ENCODE measurements at places on chromosomes 4 and X. TPM values are rescaled to one million over a fixed set of nuclear protein-coding genes. Genes with fewer than 3 reads are reported as not detected.

DNA sequence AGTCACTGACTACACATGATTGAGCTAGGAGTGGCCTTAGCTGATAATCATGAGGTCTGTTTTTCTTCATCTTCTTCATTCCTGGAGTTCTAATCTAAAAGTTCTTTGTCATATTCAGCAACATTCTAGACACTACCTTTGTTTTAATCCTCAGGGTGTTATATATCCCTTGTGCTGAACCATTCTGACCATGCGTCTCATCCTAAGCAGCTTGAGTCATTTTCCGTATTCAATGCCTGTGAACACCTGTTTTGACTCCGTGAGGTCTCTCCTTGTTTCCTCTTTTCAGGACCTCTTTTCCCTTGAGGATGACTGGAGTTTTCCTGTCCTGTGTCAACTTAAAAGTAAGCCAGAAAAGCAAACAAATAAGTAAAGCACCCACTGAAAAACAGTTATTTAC, 597.9 kb downstream of the GBA3 start:
- DNase-seq, result no peak
- H3K4me1 ChIP-seq, result no peaks in the 10 kb centered on the region
- H3K4me3 ChIP-seq, result no peak overlapping the region
- H3K27ac ChIP-seq, result no peak overlapping the region
- H3K36me3 ChIP-seq, result no peaks in the 10 kb centered on the region
- H3K27me3 ChIP-seq, result no peaks in the 10 kb centered on the region

DNA sequence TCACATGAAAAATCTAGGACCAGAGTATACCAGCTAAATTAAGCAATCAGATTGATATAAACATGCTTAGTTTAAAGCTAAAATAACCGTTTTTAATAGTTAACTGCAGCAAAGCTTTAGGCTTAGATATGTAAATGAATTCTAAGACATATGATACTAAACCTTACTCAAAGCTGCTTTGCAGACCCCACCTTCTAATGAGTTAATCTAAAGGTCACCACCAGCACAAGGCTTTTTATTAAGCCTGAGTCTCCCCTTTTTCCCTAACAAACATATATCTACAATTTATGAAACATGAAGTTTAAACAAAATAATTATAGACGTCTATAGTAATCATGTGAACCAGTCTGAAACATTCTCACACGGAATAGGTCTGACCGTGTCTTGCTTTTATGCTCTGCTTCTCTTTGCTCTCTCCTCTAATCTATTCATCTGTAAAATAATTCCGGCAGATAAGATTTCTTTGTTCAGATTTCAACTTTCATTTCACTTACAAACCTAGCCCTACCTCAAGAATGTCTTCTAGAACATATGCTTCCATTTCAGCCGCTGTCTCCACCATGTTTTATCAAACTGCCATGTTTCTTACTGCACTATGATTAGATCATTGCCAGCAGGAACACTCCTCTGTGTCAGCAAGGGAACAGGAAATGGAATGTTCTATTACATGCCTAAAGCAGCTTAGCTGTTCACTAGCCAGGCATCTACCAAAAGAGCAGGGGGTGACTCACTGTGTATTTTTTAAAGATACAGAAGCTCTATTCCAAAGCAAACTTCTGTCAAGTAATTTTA, 35.9 kb downstream of the ANKRD17 start:
- peak; percentile 51 for DNase-seq
- H3K4me1 ChIP-seq, result peaks cover 38% of the 10 kb centered on the region
- no peaks in the 10 kb centered on the region for H3K36me3 ChIP-seq
- H3K27ac ChIP-seq, result peak overlapping the region; percentile 84

- H3K27ac ChIP-seq, result no peak overlapping the region
- H3K36me3 ChIP-seq, result no peaks in the 10 kb centered on the region
- H3K4me1 ChIP-seq, result no peaks in the 10 kb centered on the region
- H3K27me3 ChIP-seq, result no peaks in the 10 kb centered on the region
Observed at GRCh38 chr4:111959222-111959621, 186.0 kb upstream of the FAM241A start.

Gene AKAP14
- total RNA-seq, result not detected

DNA sequence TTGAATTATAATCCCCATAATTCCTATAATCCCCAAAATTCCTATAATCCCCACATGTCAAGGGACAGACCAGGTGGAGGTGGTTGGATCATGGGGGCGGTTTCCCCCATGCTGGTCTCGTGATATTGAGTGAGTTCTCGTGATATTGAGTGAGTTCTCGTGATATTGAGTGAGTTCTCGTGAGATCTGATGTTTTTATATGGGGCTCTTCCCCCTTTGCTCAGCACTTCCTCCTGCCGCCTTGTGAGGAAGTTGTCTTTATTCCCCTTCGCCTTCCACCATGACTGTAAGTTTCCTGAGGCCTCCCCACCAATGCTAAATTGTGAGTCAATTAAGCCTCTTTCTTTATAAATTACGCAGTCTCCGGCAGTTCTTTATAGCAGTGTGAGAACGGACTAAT, 36.6 kb upstream of the GPR78 start:
- H3K27ac ChIP-seq, result no peak overlapping the region
- no peaks in the 10 kb centered on the region for H3K27me3 ChIP-seq
- no peak for DNase-seq
- H3K4me1 ChIP-seq, result no peaks in the 10 kb centered on the region
- no peak overlapping the region for H3K4me3 ChIP-seq

DNA sequence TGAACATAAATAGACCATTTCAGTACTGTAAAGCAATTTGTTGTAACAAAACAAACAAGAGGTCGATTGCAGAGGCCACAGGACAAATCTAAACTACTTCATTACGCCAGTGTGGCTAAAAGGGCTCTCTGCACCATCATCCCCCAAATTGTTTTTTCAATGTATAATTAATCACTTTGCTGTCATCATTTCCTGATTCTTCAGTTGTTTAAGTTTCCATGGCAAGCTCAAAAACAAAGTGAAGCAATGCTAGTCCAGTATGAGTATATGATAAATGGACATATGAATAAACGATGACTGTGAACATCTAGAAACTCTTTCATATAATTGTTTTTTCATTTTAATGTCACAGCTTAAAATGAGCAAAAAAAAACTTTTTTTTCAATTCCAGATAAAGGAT, 235.4 kb upstream of the FGF13 start:
- no peak overlapping the region for H3K27ac ChIP-seq
- H3K27me3 ChIP-seq, result no peaks in the 10 kb centered on the region
- H3K4me3 ChIP-seq, result no peak overlapping the region
- H3K4me1 ChIP-seq, result no peaks in the 10 kb centered on the region
- DNase-seq, result no peak

GRCh38 chrX:23884427-23885024, 23.2 kb downstream of the APOO start:
- H3K27me3 ChIP-seq, result no peaks in the 10 kb centered on the region
- no peaks in the 10 kb centered on the region for H3K36me3 ChIP-seq
- no peak overlapping the region for H3K27ac ChIP-seq
- DNase-seq, result no peak
- no peaks in the 10 kb centered on the region for H3K4me1 ChIP-seq

DNA sequence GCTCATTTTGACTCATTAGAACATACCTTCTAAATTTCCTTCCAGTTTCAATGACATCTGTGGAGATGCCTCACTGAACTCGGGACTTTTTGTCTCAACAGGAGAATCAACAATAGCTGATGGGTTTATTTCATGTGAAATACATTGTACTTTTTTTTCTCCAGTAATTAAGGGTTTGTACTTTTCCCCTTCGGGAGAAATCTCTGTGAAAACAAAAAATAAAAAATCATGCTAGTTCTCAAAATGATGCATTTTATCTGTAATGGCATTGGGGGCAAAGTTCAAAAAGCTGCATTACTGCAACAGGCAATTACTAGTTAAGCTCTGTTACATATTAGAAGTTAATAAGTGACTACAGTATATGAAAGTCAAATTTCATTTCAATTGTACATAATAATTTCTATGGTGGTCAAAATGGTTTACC, 167.3 kb upstream of the SH3RF1 start:
- no peak for DNase-seq
- peaks cover 3% of the 10 kb centered on the region for H3K36me3 ChIP-seq
- no peak overlapping the region for H3K27ac ChIP-seq
- no peaks in the 10 kb centered on the region for H3K27me3 ChIP-seq
- no peak overlapping the region for H3K4me3 ChIP-seq
- H3K4me1 ChIP-seq, result peaks cover 14% of the 10 kb centered on the region

DNA sequence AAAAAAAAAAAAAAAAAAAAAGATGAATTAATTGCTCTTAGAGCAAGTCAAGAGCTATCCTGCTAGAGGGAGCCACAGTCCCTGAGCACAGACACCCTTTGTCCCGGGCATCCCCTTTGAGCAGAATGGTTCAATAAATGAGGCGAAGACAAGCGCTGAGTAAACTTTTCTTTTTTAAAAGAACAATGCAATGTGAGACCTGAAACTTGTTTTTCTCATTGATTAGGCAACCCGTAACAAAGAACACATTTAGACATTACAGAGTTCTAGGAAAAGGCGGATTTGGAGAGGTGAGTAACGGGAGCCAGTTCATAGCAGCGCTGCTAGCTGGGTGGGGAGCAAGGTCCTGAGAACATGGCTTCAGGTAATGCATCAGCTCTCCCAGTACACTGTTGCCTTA, 46.1 kb downstream of the GRK4 start:
- no peak overlapping the region for H3K27ac ChIP-seq
- H3K4me1 ChIP-seq, result no peaks in the 10 kb centered on the region
- no peak for DNase-seq
- no peaks in the 10 kb centered on the region for H3K36me3 ChIP-seq
- H3K27me3 ChIP-seq, result no peaks in the 10 kb centered on the region
- no peak overlapping the region for H3K4me3 ChIP-seq

Gene RBMX
- total RNA-seq, result 87.2 TPM

- H3K4me3 ChIP-seq, result no peak overlapping the region
- peaks cover 10% of the 10 kb centered on the region for H3K4me1 ChIP-seq
- DNase-seq, result peak; percentile 20
- H3K27me3 ChIP-seq, result no peaks in the 10 kb centered on the region
Observed at GRCh38 chr4:139207873-139208403, 30.9 kb upstream of the ELF2 start.

Gene YIPF6
- total RNA-seq, result 20.4 TPM

- no peaks in the 10 kb centered on the region for H3K27me3 ChIP-seq
- no peak overlapping the region for H3K4me3 ChIP-seq
- no peak for DNase-seq
- H3K27ac ChIP-seq, result no peak overlapping the region
- H3K4me1 ChIP-seq, result no peaks in the 10 kb centered on the region
Observed at GRCh38 chrX:150941580-150941979, 41.6 kb upstream of the HMGB3 start.

Gene TDO2
- total RNA-seq, result not detected

Gene PDCL2
- total RNA-seq, result not detected

Gene PPP1R2C
- not detected for total RNA-seq

- H3K27ac ChIP-seq, result no peak overlapping the region
- no peaks in the 10 kb centered on the region for H3K36me3 ChIP-seq
- no peaks in the 10 kb centered on the region for H3K4me1 ChIP-seq
- H3K4me3 ChIP-seq, result no peak overlapping the region
- no peaks in the 10 kb centered on the region for H3K27me3 ChIP-seq
- no peak for DNase-seq
Observed at GRCh38 chrX:129007631-129008030, 515.7 kb downstream of the SMARCA1 start.

Gene MTCP1
- 53.7 TPM for total RNA-seq

Gene UGT8
- not detected for total RNA-seq

GRCh38 chrX:40179283-40179682, 81.5 kb upstream of the BCOR start:
- H3K4me3 ChIP-seq, result no peak overlapping the region
- peaks cover 18% of the 10 kb centered on the region for H3K27me3 ChIP-seq
- no peaks in the 10 kb centered on the region for H3K36me3 ChIP-seq
- DNase-seq, result no peak
- H3K27ac ChIP-seq, result peak overlapping the region; percentile 73

Gene TMEM47
- total RNA-seq, result 41.2 TPM

Gene NAP1L3
- total RNA-seq, result 0.63 TPM

Gene FGB
- not detected for total RNA-seq

Gene TRO
- total RNA-seq, result 6.2 TPM

Gene GRIA3
- total RNA-seq, result 0.31 TPM

- no peaks in the 10 kb centered on the region for H3K4me1 ChIP-seq
- H3K4me3 ChIP-seq, result no peak overlapping the region
- no peaks in the 10 kb centered on the region for H3K27me3 ChIP-seq
- H3K27ac ChIP-seq, result no peak overlapping the region
Observed at GRCh38 chr4:101774807-101775206, 15.7 kb upstream of the BANK1 start.

DNA sequence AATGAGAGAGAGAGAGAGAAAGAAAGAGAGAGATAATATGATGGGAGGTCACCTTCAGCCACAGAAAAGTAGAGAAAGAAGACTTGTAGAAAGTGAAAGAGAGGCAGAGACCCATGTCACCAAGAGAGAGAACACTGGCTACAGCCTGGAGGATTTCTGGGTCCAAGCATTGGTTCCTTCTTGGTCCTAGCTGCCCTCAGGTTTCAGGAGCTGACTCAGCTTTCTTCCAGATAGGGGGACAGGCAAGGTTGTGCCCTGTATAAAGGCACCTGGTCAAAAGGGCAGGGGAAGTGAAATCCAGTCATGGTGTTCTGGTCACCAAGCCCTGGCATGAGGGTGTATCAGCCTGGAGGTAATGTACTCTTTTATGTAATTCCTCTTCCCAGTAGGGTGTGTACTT, 47.5 kb upstream of the XK start:
- no peak overlapping the region for H3K27ac ChIP-seq
- no peaks in the 10 kb centered on the region for H3K4me1 ChIP-seq
- no peaks in the 10 kb centered on the region for H3K36me3 ChIP-seq
- H3K27me3 ChIP-seq, result no peaks in the 10 kb centered on the region
- DNase-seq, result no peak
- H3K4me3 ChIP-seq, result no peak overlapping the region

DNA sequence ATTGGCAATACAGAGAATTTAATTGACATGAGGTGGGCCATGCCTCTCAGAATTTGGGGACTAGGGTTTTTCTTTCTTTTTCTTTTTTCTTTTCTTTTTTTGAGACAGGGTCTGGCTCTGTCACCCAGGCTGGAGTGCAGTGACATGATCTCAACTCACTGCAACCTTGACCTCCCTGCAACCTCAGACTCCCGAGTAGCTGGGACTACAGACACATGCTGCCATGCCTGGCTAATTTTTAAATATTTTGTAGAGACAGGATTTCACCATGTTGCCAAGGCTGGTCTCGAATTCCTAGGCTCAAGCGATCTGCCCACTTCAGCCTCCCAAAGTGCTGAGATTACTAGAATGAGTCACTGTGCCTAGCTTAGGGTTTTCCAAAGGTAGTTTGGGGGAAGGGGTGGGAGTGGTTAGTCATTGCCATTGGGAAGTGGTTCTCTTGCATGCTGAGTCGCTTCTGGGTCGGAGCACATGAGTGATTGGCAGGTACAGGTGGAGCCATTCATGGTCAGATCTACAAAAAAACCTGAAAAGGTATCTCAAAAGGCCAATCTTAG, 54.5 kb downstream of the MID2 start:
- no peaks in the 10 kb centered on the region for H3K4me1 ChIP-seq
- H3K27me3 ChIP-seq, result no peaks in the 10 kb centered on the region
- H3K36me3 ChIP-seq, result no peaks in the 10 kb centered on the region
- DNase-seq, result no peak
- no peak overlapping the region for H3K27ac ChIP-seq

Gene GABRE
- 18.2 TPM for total RNA-seq

Gene FOXP3
- not detected for total RNA-seq

- no peak for DNase-seq
- no peak overlapping the region for H3K4me3 ChIP-seq
- H3K27ac ChIP-seq, result no peak overlapping the region
- H3K36me3 ChIP-seq, result no peaks in the 10 kb centered on the region
- no peaks in the 10 kb centered on the region for H3K27me3 ChIP-seq
Observed at GRCh38 chrX:151983186-151983585, 8.7 kb upstream of the GABRE start.

All from heart left ventricle (tissue), 16 donors.